Left ventricle myocardium inferior (tissue), 1 donor: ENCODE measurements at places on chromosomes 5 and 9.

- DNase-seq: no peak
Observed at GRCh38 chr5:132481596-132482211, 8.9 kb downstream of the IRF1 start.

DNA sequence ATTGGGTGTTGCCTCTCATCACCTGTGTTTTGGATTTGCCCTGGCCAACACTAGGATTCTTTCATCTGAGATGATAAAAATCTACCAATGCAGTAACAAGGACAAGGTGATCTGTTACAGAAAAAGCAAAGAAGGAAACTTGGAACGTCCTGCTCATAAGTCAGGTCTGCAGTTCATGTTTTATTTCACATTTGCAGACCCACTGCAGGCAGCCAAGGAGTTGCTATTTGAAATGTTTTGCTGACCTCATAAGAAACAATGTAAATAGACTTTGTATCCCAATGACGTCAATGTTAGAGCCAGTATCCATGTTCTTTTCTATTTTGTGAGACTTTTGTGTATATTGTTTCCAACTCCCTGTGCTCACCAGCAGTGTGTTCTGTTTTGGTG is 312.9 kb downstream of the DEPDC1B start:
- DNase-seq: no peak

- no peak for DNase-seq
Observed at GRCh38 chr5:143638654-143639053, 173.3 kb upstream of the HMHB1 start.

DNA sequence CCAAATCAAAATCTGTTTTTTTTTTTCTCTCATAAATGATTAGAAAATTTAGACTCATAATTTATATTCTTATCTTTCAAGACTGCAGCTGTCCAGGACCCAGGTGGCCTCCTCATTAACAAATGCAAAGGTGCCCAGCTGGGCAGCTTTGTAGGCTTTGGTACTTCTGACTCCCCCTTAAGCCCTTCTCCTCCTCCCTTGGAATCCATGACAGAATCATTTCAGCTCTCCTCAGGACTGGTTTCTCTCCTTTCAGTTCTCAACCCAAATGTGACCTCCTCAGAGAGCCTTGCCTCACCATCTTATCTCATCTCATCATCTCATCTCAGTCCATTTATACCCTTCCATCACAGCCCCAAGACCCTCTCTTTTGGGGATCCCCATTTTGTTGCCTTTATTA is 221.7 kb downstream of the KIAA0825 start:
- DNase-seq: no peak

- DNase-seq: no peak
Observed at GRCh38 chr9:76716085-76716672, 48.1 kb upstream of the PCA3 start.

GRCh38 chr5:67381236-67381880 is 184.8 kb upstream of the CD180 start:
- DNase-seq: no peak

DNA sequence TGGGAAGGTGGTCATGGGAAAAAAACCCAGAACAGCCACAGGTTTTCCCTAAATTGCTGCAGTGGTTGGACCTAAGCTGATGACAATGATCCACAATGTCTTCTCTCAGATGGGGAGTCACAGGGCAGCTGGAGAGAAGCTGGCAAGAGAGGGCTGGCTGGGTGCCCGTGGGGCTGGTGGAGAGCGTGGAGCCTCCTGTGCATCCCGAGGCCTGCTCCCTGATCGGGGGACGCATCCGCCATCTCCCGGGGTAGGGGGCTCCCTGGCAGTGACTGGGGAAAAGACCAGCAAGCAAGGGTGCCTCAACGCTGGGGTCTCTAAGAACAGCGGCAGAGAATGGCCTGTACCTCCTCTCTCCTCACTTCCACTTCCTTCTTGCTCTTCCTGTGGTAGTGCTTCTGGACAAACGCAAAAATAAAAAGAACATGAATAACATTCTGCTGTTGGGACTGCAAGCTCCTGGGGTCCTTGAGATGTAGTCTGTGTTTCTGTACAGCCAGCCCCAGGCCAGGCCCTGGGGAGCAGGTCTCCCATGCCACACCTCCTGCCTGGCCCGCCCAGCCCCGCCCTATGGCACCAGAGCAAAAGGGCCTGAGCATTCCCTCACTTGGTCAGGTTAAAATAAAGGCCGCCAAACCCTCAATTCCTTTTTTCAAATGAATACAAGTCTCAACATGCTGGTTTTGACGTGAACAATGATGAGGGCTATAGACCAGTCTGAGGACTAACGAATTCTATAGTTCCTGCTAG is 7.0 kb upstream of the MRNIP start:
- no peak for DNase-seq

DNA sequence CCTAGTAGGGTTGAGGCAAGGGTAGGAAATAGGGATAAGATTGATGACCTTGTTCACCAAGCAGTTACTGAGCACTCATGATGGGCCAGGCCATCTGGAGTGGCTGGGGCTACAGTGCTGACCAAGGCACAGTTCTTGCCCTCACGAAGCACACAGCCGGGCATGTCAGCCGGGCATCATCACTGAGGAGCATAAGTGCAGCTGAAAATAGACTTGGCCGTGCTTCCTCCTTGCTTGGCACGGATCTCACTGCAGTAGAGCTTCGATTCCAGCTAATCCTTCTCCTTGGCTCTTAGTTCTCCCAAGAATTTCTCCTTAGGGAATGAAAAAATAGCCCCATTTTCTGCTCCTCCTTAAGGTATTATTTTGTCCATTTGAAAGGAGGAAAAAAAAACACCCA is 116.6 kb downstream of the NMUR2 start:
- peak; percentile 74 for DNase-seq

- DNase-seq: no peak
Observed at GRCh38 chr9:14889451-14889850, 20.8 kb downstream of the FREM1 start.

- DNase-seq: no peak
Observed at GRCh38 chr5:168447808-168448207, 38.5 kb upstream of the RARS1 start.

GRCh38 chr5:93053825-93054224 is 527.2 kb downstream of the NR2F1-AS1 start:
- DNase-seq: no peak

- peak; percentile 32 for DNase-seq
Observed at GRCh38 chr5:177402271-177403043, 2.0 kb upstream of the PFN3 start.

DNA sequence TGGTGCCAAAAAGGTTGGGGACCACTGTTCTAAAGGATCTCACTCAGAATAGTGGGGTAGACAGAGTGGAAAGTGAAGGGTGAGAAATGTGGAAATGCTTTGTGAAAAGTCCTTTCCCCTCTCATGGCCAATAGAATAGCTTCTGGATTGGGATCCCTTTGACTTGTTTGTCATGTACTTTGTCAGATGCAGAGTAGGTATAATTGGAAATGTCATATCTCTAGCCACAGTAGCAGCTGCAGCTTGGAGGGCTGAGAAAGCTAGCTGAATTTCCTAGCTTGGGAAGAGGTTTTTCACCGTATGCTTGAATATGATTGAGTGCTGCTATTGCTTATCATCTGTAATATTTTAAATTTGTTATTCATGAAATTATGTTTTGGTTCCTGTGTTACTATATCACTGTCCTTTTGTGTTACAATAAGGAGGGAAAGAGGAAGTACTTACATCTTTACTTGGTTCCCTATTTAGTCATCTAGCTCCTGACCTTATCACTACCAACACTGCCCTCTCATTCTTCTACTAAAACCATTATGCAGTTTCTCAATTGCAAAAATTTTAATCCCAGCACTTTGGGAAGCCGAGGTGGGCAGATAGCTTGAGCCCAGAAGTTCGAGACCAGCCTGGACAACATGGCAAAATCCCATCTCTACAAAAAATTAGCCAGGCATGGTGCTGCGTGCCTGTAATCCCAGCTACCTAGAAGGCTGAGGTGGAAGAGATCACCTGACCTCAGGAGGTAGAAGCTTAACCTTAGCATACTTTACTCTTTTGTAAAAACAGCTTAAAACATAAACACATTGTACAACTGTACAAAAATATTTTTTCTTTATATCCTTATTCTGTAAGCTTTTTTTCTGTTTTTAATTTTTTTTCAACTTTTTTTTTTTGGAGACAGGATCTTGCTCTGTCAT is 12.4 kb downstream of the SLC30A5 start:
- DNase-seq: no peak

GRCh38 chr9:93684806-93685543 is 108.6 kb downstream of the PHF2 start:
- no peak for DNase-seq

DNA sequence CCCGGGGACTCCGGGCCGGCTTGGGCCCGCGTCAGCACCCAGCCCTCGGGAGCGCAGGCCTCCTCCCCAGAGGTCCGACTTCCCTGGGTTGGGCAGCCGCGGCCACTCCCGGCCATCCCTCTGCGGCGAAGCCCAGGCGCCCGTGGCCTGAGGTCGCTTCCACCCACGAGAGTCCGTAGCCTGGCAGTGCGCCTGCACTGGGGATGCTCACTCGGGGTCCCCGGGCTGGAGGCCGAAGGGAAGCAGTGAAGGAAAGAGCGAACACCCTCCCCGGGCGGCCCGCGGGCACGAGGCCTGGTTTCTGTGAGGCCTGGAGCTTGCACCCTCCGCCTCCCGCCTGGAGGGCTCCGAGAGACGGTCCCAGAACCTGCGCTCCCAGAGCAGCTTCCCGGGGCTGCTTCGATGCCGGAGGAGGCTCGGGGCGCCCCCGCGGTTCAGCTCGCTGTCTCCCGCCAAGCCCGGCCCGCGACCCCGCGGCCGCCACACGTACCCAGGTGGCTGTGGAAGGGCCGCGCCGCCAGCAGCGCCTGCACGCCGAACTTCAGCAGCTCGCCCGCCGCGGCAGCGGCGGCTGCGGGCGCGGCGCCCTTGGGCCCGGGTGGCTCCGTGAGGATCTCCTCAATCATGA is 607 bp downstream of the BARX1 start:
- DNase-seq: no peak

DNA sequence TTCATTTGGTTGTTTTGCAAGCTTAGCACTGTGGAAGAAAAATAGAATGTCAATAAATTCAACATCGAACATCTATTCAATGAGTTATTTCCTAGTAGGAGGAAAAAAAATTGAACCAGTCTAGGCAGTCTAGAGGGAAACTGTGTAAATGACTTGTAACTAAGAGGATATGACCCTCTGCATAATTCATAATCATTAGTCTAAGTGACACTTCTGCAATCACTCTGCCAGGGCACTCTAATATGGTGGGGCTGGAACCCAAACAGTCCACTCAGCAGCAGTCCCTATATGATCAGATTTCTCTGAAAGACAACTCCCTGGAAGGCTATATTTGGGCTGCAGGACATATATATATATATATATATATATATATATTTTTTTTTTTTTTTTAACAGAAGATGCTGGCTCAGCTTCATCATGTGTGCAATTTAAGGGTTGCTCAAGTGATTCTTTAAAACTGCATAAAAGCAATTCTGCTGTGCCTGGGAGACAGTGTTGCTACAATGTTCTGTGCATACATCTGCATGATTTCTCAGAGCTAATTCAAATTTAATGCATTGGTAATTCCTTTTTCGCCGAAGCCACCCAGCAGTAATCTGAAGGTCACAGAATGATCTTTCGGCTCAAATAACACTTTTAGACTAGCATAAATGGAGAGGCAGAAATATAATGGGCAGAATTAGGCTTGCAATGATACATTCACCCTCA is 482.1 kb upstream of the ZNF608 start:
- no peak for DNase-seq

GRCh38 chr5:38286002-38286401 is 27.6 kb downstream of the EGFLAM start:
- no peak for DNase-seq

DNA sequence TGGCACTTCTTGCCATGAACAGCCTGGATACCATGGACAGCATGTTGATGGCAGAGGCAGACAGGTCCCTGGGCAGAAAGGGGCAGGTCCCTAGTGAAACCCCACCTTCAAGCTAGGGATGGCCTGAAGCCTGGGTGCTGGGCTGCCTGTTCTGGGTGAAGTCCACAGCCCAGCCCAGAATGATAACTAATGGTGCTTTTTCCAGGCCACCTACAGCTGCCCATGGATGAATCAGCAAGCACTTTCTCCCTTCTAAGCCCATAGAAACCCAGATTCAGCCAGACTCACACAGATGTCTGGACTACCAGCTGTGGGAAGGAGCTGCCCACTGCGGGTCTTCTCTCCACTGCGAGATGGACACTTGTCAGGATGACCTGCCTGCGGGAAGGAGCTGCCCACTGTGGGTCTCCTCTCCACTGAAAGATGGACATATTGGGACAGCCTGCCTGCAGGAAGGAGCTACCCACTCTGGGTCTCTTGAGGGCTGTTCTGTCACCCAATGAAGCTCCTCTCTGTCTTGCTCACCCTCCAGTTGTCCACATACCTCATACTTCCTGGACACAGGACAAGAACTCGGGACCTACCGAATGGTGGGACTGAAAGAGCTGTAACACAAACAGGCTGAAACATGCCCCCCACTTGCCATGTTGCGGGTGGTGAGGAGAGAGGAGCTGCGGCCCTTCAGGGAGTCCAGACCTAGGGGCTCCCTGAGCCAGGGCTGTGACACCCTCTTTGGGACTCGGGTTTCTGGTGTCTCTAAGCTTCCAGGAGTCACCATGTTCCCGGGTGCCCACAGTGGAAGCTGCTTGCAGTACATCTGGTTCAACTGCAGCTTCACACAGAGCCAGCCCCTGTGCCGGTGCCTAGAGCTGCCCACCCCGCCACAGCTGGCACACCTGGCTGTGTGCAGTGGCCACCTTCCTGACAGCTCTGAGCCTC is 60.7 kb upstream of the SYNPO start:
- no peak for DNase-seq

DNA sequence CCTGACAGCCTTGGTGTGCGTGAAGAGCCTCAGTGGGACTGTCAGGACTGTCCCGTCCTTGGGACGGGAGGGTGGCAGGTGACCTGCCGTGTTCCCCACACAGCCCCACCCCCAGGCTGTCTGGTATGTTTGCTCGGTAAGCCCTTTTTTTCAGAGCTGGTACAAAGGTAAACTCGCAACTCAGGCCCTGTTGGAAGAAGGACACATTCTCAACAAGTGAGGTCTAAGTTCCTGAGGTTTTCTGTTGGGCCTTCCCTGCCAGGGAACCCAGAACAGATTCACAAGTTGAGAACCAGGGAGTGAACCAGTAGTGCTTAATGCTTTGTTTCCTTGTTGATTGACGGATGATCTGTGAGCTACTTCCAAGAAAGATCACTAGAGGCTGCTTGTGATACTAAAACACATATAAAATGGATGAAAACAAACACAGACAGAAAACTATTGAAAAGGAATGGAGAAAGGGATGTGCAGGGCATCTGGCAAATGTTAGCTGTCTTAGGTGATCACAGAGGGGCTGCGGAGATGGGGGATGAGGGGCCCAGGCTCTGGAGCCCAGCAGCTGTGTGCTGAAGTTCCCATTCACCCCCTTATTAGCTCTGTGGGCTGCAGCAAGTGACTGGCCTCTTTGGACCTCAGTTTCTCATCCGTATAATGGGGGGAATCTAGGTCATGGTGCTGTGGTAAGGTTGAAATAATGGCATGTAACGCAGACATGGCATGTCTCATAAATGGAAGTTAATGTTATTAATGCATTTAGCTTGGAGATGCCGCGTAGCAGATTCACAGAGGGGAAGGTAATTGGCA is 2.7 kb downstream of the NDST1 start:
- DNase-seq: no peak

DNA sequence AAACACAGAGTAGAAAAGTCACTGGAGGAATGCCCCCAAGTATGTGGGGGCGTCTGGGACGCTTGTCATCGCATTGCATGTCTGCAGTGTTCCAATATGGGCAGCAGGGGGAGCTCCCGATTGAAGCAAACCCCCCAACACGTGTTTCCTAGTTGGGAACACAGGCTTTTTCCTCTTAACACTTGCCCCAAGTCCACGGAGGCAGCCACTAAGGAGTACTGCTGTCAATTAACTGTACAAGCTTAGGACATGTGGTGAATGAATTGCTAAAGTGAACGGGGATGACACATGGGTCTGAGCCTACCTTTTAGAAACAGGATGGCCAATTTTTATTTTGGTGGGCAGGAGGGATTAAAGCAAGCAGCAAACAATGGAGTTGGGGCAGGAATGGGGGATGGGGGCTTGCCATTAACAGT is 2.2 kb downstream of the GABRB2 start:
- no peak for DNase-seq
